ENCODE measurements at places on chromosomes 1 and 21. TPM values are rescaled to one million over a fixed set of nuclear protein-coding genes. Genes with fewer than 3 reads are reported as not detected.

The WLS gene
- total RNA-seq, result 18.6 TPM

- DNase-seq, result no peak
Measured at GRCh38 chr1:242690849-242691609, 166.5 kb upstream of the PLD5 start.

- DNase-seq, result peak; percentile 46
Measured at GRCh38 chr1:183739741-183740271, 65.1 kb upstream of the RGL1 start.

DNA sequence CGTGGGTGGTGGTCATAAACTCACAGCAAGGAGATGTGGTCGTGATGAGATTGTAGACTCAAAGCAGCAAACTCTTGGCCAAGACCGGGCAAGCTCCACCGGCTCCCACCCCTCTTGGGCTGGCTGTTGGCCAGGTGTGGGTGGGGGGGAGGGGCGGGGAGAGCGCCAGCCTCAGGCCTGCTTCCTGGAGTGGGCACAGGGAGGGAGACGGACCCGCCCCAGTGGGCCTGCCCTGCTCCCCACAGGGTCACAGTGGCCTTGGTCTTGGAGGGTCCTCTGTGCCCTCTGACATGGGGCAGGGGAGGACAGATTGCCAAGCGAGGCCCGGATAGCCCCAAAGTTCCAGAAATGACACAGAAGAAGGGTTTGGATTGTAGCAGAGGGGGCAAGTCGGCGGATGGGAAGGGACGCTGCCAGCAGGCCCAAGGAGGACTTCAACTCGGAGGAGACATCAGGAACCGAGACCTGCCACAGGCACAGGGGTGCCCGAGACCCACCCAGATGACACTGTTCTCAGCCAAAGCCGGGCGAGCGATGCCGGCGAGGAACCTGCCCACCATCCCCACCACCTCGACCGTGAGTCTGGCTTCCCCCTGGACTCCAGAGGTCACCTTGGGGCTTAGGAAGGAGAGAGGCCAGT, 85.4 kb upstream of the ACTRT2 start:
- no peak for DNase-seq

DNA sequence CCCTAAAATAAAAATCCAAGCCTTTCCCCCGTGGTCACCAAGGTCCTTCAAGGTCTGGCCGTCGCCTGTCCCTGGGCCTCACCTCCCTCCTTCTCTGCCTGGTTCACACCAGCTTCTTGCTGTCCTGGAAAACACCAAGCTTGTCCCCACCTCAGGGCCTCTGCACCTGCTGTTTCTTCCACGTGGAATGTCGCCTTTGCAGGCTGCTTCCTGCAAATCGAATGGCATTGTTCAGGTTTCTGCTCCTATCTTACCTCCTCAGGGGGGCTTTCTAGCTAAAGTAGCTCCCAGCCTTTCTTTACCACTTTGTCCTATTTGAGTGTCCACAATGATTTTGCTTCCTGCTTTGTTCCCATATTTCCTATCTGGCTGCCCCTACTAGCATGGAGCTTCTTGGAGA, 3.3 kb upstream of the CASZ1 start:
- DNase-seq, result no peak
